ENCODE measurements at places on chromosomes 7 and 10. TPM values are rescaled to one million over a fixed set of nuclear protein-coding genes. Genes with fewer than 3 reads are reported as not detected.

The PDZD7 gene
- total RNA-seq: 0.17 TPM

GRCh38 chr10:84397735-84398144 is 69.4 kb downstream of the CCSER2 start:
- H3K4me3 ChIP-seq: no peak overlapping the region
- no peak overlapping the region for H3K27ac ChIP-seq
- no peaks in the 10 kb centered on the region for H3K27me3 ChIP-seq
- no peaks in the 10 kb centered on the region for H3K36me3 ChIP-seq

GRCh38 chr10:133185421-133185820 is 25.4 kb downstream of the KNDC1 start:
- no peak overlapping the region for H3K27ac ChIP-seq
- H3K4me3 ChIP-seq: no peak overlapping the region
- no peaks in the 10 kb centered on the region for H3K4me1 ChIP-seq
- H3K36me3 ChIP-seq: no peaks in the 10 kb centered on the region
- peaks cover 54% of the 10 kb centered on the region for H3K27me3 ChIP-seq
- no peak for DNase-seq

DNA sequence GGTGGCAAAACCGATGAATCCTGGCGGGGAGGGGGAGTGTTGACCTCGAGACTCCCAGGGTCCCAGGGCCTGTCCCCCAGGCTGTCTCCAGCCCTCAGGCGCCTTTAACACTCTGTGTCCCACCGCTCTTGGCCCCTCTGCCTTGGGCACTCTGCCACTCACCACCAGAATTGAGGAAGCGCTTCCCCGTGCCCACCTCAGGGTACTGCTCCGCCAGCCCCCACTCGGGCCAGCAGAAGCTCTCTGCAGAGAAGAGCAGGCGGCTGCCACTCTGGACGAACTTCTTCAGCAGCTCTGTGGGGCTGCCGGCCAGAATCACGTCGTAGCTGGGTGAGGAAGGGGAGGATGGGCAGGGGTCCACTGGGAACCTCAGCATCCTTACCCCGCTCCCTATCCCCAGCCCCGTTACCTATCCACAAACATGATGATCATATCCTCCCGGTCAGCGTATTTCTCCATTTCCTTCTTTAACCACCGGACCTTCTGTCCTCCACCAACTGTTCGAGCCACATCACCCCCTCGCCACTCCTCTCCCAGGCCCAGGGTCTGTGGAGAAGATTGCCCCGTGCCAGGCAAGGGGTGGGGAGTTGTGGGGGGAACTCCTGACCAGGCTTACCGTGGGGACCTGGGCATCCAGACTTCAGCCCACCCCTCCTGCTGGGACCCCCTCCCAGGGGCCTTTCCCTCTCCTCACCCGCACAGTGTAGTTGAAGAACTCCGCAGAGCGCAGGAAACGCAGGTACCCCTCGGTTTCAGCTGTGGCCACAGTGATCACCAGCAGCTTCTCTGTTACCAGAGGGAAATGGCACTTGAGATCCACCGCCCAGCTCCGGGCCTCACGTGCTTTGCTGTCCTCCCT is 1.2 kb downstream of the PLOD3 start:
- H3K4me1 ChIP-seq: peaks cover 48% of the 10 kb centered on the region
- DNase-seq: no peak
- H3K36me3 ChIP-seq: peaks cover 52% of the 10 kb centered on the region
- H3K27me3 ChIP-seq: no peaks in the 10 kb centered on the region
- H3K4me3 ChIP-seq: peak overlapping the region; percentile 93

- no peak for DNase-seq
- H3K27me3 ChIP-seq: no peaks in the 10 kb centered on the region
- no peak overlapping the region for H3K27ac ChIP-seq
- H3K4me1 ChIP-seq: no peaks in the 10 kb centered on the region
- no peaks in the 10 kb centered on the region for H3K36me3 ChIP-seq
These were observed 28.1 kb upstream of the NAMPT start for GRCh38 chr7:106312906-106313305.

Measured in heart right ventricle (tissue), 16 donors.